ENCODE measurements at places on chromosomes 4 and X.

DNA sequence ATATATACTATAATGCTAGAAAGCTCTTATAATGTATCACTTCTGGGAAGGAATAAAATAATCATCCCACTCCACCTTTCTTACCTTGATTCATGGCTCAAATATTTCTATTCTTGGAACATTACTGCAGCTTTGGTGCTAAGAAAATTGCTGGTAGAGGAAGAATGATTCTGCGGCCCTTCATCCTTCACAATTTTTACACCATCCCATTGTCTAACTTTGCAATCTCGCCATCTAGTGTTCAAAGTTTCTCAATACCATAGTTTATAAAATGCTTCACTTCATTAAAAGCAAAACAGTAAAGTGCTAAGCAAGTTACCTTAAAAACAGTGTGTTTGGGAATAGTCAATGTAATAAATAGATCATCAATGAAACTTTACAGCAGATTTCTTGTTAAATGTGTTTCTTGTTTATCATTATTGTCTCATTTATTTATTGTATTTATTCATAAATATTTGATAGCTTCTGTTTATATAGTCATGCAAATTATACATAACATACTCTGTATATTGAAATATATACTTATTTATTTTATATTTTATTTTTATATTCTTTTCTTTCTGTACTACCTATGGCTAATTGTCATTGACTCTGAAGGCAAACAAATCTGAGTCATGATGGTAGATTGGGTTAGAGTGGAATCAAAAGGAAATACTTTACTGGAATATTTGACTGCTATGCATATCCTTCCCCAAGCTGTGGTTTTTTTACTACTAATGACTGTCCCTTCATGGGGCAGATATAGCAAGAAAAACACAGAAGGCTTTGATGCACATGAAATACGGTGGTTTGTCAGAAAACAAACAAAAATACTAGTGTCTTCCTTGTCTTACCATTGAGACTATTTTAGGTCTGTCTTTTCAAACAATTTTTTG, 390.7 kb downstream of the MAPK10 start:
- H3K27ac ChIP-seq, result 0 out of 2 replicates have a peak overlapping the region, but pooled peaks have one; percentile 31
- peaks cover 25% of the 10 kb centered on the region for H3K4me1 ChIP-seq
- DNase-seq, result peak; percentile 85
- H3K36me3 ChIP-seq, result no peaks in the 10 kb centered on the region
- H3K27me3 ChIP-seq, result no peaks in the 10 kb centered on the region
- no peak overlapping the region for H3K4me3 ChIP-seq

- peaks cover 74% of the 10 kb centered on the region for H3K4me1 ChIP-seq
- H3K36me3 ChIP-seq, result no peaks in the 10 kb centered on the region
- peak; percentile 80 for DNase-seq
- H3K4me3 ChIP-seq, result peak overlapping the region; percentile 27
Observed at GRCh38 chr4:186755550-186756519, 32.2 kb upstream of the FAT1 start.

- H3K4me1 ChIP-seq, result no peaks in the 10 kb centered on the region
- no peaks in the 10 kb centered on the region for H3K27me3 ChIP-seq
- DNase-seq, result no peak
- no peak overlapping the region for H3K4me3 ChIP-seq
Observed at GRCh38 chr4:119550857-119551532, 77.6 kb downstream of the PDE5A start.

DNA sequence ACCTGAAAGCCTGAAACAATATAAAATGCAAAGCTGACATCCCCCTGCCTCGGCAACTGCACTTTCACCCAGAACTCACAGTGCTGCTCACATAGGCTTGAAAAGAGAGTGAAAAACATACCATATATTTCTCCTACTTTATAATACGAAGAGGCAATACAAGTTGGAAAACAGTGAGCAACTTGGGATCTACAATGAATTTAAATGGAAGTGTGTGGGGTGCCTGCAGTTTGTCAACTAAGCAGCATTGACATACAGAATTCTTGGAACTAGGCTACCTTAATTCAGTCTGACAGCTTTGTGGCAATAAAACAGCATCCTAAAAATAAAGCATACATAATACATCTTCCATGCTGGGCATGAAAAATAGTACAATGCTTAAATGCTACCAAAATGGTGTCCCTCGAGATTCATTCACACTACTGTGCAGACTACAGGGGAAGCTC, 8.0 kb downstream of the GASK1B start:
- no peak overlapping the region for H3K27ac ChIP-seq
- H3K36me3 ChIP-seq, result no peaks in the 10 kb centered on the region
- H3K27me3 ChIP-seq, result no peaks in the 10 kb centered on the region
- no peak for DNase-seq
- no peak overlapping the region for H3K4me3 ChIP-seq

- no peak overlapping the region for H3K4me3 ChIP-seq
- H3K27ac ChIP-seq, result no peak overlapping the region
- H3K4me1 ChIP-seq, result 0 out of 2 replicates have a peak, but pooled peaks cover 5% of the 10 kb centered on the region
- no peaks in the 10 kb centered on the region for H3K36me3 ChIP-seq
Observed at GRCh38 chr4:48315728-48316630, 25.4 kb upstream of the SLAIN2 start.

Measured in Karpas-422 (cell line).